ENCODE measurements at places on chromosomes 2 and 18.

DNA sequence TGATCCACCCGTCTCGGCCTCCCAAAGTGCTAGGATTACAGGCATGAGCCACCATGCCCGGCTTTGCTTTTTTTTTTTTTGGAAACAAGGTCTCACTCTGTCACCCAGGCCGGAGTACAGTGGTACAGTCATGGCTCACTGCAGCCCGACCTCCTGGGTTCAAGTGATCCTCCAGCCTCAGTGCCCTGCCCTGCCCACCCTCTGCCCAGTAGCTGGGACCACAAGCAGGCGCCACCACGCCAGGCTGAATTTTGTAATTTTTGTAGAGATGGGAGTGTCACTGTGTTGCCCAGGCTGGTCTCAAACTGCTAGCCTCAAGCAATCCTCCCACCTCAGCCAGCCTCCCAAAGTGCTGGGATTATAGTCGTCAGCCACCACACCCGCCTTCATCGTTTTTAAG, 11.6 kb upstream of the PSD4 start:
- no peak for DNase-seq

- no peak for DNase-seq
Measured at GRCh38 chr2:237721458-237721857, 77.1 kb upstream of the RBM44 start.

DNA sequence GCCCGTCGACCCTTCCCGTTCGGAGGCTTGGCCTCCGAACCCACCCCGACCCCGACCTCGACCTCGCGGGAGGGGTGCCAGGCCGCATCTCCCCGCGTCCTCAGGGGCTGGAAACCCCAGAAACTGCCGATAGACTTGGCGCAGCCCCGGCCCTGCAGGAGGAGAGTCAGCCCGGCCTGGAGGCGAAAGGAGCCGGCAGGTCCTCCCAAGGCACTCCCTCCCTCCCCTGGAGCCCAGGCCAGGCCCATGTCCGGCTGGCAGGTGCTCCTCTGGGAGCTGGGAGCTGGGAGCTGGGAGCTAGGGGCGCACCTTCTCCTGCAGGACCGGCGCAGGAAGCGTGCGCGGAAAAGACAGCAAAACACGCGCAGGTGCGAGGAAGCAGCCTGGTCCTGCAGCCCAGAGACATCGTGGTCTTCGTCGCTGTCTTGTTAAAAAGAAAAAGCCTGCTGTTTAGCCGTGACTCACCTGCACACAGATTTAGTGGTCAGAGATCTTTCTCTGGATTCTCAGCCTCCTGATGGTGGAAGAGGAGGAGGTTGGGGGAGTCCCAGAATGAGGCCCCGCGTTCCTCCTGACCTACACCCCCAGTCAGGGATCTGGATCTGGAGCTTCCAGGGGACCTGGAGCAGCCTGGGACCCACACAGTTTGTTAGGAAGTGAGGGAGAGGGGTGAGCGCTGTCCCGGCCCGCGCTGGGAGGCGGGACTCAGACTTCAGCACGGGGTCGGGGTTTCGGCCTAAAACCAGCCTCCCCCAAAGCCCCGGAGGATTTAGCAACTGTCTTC, 660 bp upstream of the MBP start:
- no peak for DNase-seq

DNA sequence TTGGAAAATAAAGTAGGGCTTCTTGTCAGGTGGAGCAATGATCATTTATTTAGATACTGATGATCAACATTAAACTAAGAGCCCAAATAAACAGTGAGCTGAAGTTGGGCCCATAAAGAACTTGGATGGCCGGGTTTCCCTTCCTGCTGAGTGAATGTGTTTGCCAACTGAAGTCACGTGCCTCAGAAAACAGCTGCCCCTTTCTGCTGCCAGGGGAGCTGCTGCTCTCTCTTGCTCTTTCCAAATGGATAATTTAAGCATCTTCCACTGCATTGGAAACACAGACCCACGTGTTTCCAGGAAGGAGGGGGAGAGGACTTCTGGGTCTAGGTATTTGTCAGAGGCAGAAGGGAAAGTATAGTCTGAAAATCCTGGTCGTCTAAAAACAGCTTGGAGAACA, 22.9 kb upstream of the NCKAP5 start:
- no peak for DNase-seq

GRCh38 chr2:203683932-203684556, 22.4 kb upstream of the CD28 start:
- no peak for DNase-seq

GRCh38 chr18:67135981-67136380, 380.5 kb downstream of the DSEL start:
- DNase-seq = no peak

DNA sequence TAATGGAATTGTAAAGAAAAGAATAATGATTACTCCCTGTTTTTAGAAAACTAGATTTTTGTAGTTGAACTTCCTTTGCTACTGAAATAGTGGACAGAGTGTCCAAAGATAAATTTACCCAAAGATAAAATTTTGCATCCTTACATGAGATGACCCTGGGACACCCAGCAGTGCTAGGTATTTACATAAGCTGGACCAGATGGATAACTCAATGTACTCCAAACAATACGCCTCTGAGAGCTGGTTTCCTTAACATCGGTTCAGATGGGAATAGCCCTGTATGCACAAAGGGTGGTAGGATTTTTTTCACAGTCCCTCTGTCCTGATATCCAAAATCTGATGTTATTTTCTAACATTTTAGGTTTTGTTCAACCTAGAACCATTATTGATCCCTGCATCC, 432.1 kb upstream of the ID2 start:
- DNase-seq = no peak

- DNase-seq = no peak
Measured at GRCh38 chr18:69559604-69560003, 158.9 kb downstream of the DOK6 start.

- DNase-seq = no peak
Measured at GRCh38 chr2:125280265-125280664, 1255.2 kb downstream of the CNTNAP5 start.

DNA sequence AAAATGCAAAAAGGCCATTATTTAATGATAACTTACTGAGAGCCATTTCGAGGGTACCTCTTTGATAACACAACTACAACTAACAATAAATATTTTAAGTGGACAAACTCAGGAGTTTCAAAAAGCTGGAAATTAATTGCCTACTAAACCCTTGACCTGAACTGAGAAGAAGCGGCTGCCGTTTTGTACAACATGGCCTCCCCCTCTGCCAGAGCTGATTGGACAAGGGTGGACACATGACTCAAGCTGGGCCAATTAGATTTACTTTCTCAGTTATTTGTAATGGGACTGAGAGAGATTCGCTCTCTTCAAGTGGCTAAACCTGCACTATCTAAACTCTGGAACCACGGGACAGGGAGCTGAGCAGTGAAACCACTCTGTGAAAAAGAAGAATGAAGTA, 135.9 kb upstream of the SERPINE2 start:
- no peak for DNase-seq

DNA sequence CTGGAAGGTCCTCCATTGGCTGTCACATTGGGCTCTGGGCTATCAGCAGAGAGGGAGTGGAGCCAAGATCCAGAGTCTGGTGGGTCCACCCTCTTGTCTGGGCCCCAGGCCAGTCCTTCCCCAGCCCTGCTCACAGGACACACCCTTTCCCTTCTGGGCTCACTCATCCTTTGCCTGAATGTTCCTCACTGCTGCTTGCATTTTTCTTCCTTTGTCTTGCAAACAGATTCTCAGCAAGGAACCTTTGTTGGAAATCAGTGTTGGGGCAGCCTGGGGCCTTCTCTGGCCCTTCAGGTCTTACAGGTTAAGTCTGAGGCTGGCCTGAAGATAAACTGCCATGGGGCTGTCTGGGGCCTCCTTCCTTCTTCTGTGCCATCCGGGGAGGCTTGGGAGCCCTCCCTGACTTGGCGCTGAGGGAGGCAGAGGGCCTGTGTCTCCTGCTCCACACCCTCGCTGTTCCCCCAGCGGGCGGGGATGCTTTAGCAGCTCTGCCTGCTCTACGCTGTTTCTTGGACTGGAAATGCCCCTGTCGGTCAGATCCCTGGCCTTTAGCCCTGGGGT, 11.5 kb upstream of the CELF4 start:
- no peak for DNase-seq

GRCh38 chr2:195419033-195419432, 238.0 kb upstream of the SLC39A10 start:
- DNase-seq = no peak

GRCh38 chr2:103008586-103008985, 246.8 kb downstream of the TMEM182 start:
- DNase-seq = no peak

GRCh38 chr2:112708968-112709367, 11.9 kb upstream of the NT5DC4 start:
- DNase-seq = no peak

DNA sequence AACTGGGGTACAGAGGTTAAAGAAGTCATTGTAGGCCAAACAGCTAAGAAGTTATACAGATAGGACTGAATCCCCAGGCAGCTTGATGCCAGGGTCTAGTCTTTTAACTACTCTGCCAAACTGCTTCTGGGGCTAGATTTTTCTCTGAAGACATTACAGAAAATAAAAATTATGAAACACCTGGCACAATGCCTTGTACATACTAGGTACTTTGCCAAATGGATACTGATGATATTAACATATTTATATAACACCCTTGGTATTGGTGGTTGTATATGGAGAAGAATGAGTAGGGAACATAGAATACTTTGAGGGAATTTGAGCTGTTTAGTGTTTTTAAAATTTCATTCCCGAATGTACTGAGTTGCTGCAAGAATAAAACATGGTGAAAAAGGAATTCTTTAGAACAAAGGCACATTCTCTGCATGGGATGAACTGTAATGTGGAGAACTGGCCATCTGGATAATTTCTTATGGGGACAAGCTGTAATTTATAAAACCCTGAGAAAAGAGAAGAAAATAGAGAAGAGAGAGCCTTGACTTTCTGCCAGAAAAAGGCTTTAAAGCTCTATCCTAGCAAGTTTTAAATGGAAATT, 210.9 kb upstream of the TMEM200C start:
- DNase-seq = no peak

- no peak for DNase-seq
Measured at GRCh38 chr2:67824186-67824585, 238.6 kb downstream of the C1D start.

- DNase-seq = no peak
Measured at GRCh38 chr2:45910473-45911060, 259.1 kb downstream of the PRKCE start.

GRCh38 chr2:231463698-231464575, at the start of gene NCL:
Gene NCL (minus strand): TSS chr2:231464484. CDS start chr2:231464353, 131 bp downstream.
- DNase-seq = peak; percentile 95

DNA sequence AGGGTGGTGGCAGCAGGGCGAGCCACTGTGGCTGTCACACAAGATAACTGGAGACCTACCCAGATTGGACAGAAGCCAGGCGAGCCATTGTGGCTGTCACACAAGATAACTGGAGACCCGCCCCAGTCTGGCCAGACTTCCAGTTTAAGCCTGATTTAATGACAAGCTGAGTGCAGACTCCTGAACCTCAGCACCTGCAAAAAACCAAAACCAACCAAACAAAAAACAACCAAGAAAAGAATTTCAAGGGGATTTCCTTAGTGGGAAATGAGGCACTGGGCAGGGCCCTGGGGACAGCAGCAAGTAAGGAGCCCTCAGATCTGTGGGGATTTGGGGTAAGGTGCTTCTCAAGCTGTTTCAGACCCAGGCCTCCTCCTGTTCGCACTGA, 95.2 kb upstream of the BOD1L2 start:
- no peak for DNase-seq

GRCh38 chr2:1601067-1601412, 143.3 kb downstream of the PXDN start:
- no peak for DNase-seq

DNA sequence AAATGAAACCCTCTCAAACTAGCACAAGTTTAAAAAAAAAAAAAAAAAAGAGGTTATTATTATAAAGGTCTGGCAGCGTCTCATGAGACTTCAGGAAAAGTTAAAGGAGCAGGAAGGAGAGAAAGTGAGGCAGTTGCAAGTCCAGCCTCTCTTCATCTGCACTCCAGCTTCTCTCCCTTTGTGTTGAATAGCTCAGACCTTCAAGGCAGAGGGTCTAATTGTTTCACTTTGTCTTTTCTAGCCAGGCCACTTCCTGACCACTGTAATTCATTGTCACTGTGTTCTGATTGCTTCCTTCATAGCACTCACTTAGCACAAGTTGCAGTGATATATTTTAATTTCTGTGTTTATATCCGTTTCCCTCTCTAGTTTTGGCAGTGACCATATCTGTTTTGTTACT, 99.9 kb downstream of the SPATS2L start:
- DNase-seq = no peak

- no peak for DNase-seq
Measured at GRCh38 chr2:63849381-63850203, 7.9 kb downstream of the UGP2 start.

GRCh38 chr18:31710826-31711225, 26.4 kb upstream of the B4GALT6 start:
- DNase-seq = no peak

- no peak for DNase-seq
Measured at GRCh38 chr2:98702858-98703620, 27.9 kb downstream of the MGAT4A start.

DNA sequence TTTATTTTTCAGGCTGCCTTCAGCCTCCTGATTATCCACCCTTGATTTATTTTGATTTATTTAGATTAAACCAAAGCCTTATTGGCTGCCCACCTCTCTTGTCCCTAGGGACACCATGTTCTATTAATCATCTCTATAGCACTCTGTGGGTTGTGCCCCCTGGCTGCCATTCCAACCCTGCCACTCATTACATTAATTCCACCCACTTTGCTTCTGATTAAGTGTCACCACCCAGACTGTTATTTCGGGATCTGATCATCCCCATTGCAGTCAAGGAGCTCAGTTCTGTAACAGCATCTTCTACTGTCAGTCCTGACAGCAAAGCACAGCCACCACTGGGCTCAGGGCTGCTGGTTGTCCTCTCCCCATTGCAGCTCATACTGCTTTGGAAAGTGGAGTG, 175.1 kb upstream of the DDX18 start:
- DNase-seq = no peak

GRCh38 chr2:68931149-68931711, 21.5 kb downstream of the GKN2 start:
- DNase-seq = no peak

DNA sequence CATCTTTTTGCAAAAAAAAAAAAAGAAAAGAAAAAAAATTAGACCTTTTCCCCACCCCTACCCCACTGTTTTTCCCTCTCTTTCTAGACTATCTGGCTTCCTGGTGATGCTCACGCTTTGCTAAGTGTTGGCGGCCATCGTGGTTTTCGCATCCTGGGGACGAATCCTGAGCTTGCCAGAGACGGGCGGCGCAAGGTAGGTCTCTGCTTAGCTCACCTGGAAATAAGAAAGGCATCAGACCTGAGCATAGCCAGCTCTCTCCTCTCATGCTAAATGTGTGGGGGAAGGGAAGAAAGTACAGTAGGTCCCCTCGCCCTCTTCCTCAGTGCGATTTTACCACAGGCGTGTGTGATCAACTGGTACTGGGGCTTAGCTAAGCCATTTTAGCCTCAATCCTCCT, 90.5 kb downstream of the KLHL29 start:
- DNase-seq = no peak

GRCh38 chr2:241618296-241618805, 18.6 kb downstream of the THAP4 start:
- no peak for DNase-seq

DNA sequence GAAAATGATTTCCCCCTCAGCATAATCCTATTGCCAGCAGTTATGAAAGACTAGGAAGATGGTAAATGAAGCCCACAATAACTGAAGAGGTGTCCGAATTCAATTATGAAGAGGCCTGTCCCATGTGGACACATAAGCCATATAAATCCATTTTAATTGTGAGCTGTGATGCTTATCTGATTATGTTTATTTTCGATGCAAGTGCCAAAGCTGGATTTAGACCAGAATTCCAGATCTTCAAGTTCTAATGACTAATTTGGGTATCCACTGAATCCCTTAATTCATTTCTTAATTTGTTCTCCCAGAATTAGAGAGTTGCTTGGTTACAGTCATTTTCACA, 24.5 kb downstream of the SPATS2L start:
- DNase-seq = no peak

GRCh38 chr18:6205706-6206105, 209.0 kb downstream of the L3MBTL4 start:
- no peak for DNase-seq

Measured in AG09319 (cell line).